ENCODE measurements at places on chromosomes 3 and 15. TPM values are rescaled to one million over a fixed set of nuclear protein-coding genes. Genes with fewer than 3 reads are reported as not detected.

FAM43A gene
- total RNA-seq, result 13.9 TPM

GP5 gene
- total RNA-seq, result 0.10 TPM

GOLGA6L26 gene
- not detected for total RNA-seq

POTEB2 gene
- total RNA-seq, result not detected

TEX9 gene
- 19.7 TPM for total RNA-seq

LRRC34 gene
- 2.7 TPM for total RNA-seq

MNS1 gene
- total RNA-seq, result 9.0 TPM

THSD4 gene
- total RNA-seq, result 23.1 TPM
